NCI-H1105 treated with DMSO at 0.1 percent for 48 hours (cell line): ENCODE measurements at places on chromosomes 12 and 14.

GRCh38 chr14:104864267-104865080, 594 bp upstream of the CEP170B start:
- peak; percentile 65 for DNase-seq

- DNase-seq: no peak
Observed at GRCh38 chr14:70707138-70708038, 65.7 kb downstream of the TTC9 start.

GRCh38 chr14:88856786-88857366, 32.4 kb downstream of the TTC8 start:
- no peak for DNase-seq

DNA sequence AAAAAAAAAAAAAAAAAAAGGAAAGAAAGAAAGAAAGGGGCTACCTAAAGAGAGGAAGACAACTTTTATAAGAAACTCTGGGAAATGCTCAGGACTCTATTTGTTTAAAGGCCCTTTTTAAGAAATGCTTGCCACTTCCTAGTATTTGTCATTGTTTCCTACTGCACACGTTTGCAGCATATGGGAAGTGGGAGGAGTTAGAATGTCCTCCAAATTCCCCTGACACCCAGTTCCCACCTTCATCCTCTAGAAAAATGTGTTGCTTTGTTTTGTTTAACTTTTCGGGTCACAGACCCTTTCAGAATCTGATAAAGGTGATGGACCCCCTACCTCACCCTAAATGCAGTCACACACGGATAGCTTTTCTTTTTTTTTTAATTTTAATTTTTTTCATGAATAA, 40.8 kb downstream of the NINJ2 start:
- DNase-seq: no peak

DNA sequence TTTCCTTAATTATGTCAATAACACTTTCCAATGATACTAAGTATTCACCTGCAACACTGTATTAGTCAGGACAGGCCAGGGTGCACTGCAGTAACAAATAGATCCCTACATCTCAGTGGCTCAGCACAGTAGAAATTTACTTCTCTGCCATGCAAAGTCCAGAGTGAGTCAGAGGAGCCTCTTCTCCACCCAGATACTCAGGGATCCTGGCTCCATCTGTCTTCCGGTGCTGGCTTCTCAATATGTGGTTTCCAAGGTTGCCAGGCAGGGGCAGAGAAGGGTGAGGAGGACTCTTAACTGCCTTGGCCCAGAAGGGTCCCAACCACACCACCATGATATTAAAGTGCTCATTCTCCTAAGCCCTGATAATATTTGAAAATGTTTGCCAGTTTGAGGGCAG, 47.8 kb downstream of the ADGRD1 start:
- no peak for DNase-seq

DNA sequence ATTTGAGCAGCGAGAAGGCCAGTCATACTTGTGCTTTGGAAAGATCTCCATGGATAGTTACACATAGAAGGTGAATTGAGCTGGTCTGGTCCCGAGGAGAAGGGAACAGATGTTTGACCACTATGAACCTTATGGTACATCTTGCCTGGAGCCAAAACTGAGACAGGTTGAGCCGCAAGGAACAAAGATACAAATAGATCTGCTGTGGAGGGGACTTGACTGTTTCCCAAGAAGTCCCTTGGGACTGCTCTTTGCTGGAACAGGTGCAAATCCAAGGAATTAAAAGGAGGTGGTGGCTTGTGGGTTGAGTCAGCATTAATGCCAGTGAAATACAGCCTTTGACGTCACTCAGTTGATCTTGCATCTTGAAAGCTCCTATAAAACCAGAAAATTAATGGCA, 68.8 kb upstream of the PRIMA1 start:
- DNase-seq: no peak

- no peak for DNase-seq
Observed at GRCh38 chr12:89189448-89189847, 162.9 kb downstream of the DUSP6 start.

DNA sequence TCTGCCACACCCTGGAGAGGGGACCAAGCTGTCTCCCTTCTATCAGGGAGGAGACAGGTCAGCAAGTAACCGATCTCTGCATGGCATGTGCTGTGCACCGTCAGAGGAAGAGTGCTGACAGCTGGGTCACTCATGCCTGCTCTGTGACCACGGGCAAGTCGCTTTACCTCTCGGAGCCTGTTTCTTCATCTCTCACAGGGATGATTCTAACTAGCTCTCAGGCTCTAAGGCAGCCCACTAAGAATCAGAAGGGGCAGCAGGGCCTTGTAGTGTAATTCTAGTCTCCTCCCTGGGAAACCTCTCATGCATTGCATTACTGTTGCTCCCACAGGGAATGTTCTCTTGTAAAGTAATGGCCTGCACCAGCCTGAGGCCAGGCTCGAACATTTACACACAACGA, 11.9 kb downstream of the CD9 start:
- DNase-seq: no peak

DNA sequence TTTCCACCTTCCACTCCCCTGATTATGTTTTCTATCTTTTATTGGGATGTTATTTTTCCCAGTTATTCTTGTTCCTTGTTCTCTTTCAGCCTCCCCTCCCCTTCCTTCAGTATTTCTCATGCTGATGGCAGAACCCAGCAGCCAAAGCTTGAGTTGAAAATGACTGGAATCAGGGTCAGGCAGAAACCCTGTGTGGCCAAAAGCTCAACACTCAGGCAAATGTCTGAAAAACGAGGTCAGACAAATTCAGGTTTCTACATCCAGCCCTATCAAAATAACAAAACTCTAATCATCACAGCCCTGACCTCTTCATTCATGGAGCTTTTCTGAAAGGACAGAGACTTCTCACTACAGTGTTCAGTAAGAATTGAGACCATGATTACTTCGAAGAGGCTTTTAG, 134.6 kb downstream of the PTPRR start:
- DNase-seq: no peak

DNA sequence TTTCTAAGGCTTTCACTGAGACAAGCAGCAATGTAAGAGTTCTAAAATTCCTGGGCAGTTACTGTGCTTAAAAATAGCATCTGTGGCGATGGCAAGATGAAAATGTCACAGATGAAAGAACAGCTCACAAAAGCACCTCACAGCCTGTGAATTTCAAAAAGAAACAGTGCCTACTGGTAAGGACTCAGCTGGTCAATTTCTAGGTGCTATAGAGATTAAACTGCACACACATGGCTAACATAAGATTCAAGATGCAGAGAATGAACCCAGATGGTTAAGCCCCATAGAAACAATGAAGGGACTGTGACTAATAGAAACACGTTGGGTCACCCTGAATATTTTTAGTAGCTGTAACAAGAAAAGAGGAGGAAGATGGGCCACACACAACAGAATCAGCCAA, 12.0 kb upstream of the IL26 start:
- no peak for DNase-seq

- DNase-seq: no peak
Observed at GRCh38 chr12:110636516-110636915, 22.6 kb downstream of the TCTN1 start.

GRCh38 chr12:52555577-52555976, 2.6 kb upstream of the KRT71 start:
- no peak for DNase-seq

DNA sequence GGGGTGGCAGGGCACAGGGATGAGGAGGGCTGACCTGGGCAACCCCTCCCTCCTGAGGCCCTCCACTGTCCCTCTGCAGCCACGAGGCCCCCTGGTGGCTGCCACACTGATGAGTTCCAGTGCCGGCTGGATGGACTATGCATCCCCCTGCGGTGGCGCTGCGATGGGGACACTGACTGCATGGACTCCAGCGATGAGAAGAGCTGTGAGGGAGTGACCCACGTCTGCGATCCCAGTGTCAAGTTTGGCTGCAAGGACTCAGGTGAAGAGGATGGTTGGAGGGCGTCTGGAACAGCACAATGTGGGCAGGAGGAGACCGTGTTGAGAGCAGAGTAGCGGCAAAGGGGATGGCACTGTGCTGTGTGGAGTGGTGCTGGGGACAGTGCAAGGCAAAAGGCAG, 25.7 kb upstream of the LRP1-AS start:
- no peak for DNase-seq

DNA sequence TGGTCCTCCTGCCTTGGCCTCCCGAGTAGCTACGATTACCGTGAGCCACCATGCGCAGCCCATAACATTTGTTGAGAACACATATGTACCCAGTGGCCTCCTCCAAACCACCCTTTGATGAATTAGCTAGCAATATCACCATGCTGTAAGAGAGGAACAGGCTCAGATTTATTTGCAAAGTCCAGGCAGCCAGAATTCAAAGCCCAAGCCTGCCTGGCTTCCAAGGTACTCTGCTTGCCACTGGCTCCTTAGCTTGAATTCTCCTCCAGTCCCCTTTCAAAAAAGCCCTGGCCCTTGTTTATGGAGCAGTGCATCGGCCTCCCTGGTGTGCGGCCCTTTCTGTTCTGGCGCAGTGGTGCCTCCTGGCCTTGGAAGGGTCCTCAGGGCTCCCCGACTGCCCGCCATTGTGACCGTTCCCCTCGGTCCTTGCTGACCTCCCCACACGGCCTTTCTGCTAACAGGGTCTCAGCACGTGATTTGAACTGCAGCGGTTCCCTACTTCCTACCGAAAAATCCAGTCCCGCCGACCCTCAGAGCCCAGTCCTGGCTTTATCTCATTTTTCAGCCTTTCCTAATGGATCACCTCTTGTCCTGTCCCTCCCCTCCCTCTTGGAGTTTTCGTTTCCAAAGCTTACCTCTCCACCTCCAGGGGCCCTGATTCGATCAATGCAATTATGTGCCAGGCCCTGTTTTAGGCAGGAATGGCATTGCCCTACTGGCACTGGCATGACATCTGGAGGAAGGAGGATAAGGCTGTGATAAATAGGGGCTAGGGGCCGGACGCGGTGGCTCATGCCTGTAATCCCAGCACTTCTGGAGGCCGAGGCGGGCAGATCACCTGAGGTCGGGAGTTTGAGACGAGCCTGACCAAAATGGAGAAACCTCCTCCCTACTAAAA, 22.0 kb downstream of the SLC25A29 start:
- DNase-seq: no peak

DNA sequence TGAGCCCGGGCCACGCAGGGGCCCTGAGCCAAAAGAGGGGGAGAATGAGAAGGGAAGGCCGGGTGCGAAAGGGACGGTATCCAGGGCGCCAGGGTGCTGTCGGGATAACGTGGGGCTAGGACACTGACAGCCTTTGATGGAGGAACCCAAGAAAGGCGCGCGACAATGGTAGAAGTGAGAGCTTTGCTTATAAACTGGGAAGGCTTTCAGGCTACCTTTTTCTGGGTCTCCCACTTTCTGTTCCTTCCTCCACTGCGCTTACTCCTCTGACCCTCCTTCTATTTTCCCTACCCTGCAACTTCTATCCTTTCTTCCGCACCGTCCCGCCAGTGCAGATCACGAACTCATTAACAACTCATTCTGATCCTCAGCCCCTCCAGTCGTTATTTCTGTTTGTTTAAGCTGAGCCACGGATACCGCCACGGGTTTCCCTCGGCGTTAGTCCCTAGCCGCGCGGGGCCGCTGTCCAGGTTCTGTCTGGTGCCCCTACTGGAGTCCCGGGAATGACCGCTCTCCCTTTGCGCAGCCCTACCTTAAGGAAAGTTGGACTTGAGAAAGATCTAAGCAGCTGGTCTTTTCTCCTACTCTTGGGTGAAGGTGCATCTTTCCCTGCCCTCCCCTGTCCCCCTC, 3.0 kb downstream of the SSTR1 start:
- no peak for DNase-seq

GRCh38 chr14:54366736-54367735, 29.8 kb upstream of the CDKN3 start:
- DNase-seq: peak; percentile 26

DNA sequence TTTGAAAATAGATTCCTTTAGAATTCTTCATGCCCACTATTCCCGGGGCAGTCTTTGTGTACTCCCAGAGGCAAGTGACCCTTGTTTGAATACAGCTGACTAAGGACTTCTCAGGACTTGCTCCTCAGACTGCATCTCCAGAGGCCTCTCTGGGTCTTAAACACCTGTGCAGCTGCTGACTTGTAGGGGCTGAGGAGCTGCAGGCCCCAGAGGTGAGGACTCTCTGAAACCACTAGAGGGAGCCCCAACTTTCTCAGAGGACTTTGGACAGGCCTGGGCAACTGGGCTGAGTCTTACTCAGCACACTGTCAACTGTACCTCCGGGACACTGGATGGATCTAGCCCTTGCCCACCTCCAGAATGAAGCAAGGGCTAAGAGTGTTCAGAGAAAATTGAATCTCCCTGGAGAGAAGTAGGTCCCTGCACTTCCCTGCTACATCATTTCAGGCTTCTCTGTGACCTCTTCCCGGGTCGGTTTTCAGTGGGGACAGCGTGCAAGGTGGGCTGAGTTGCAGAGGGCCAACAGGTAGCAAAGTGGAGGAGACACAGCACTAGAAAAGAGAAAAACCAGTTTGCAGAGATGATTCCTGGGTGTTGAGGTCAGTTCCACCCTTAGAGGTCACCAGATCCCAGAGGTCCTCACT, 164.6 kb downstream of the TMEM117 start:
- DNase-seq: peak; percentile 67

DNA sequence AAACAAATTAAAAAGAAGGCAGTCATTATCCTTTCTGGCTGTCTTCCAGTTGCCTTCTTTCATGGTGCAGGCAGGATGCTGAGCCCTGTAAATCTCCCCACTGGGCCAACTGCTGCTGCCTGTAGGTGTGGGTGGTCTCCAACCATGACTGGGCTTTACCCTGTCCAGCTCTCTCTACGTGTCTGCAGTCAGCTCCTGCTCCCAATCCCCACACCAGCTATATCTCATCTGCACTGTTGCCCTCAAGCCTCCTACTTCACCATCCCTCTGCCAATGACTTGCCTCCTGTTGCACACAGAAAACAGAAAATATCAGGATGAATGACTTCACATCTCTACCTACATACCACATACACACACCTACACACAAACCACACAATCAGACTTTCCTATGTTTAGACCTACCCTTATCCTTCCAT, 39.7 kb upstream of the PSMA6 start:
- DNase-seq: no peak

GRCh38 chr12:123522164-123522563, 11.4 kb downstream of the RILPL1 start:
- DNase-seq: no peak

DNA sequence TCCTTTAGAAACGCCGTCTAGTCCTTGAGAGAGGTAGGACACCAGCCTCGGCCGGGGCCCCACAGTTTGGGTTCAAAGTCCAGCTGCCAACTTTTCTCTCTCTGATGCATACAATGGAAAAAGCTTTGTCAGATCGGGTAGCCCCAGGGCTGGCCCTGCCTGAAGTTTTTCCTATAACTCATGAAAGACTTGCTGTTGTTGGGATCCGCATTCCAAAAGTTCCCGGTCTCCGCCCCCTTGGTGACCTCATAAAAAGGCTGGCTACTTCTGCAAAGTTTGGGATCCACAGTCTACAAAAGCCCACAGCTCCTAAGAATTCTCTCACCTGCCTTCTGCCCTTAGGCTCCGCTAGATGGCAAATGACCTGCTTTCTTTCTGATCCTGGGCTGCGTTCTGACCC, 35.3 kb upstream of the CLEC6A start:
- DNase-seq: no peak
